Neural cell (in vitro differentiated cells): ENCODE measurements at places on chromosomes 11 and 22. TPM values are rescaled to one million over a fixed set of nuclear protein-coding genes. Genes with fewer than 3 reads are reported as not detected.

The NCR3LG1 gene
- 2.1 and 3.1 TPM in 2 replicates for polyA plus RNA-seq

The FZD4 gene
- polyA plus RNA-seq, result 0.76 and 0.82 TPM in 2 replicates

The TMEM86A gene
- 3.3 and 4.4 TPM in 2 replicates for polyA plus RNA-seq

The CRKL gene
- 46.8 and 50.2 TPM in 2 replicates for polyA plus RNA-seq

The TP53AIP1 gene
- polyA plus RNA-seq, result 0.68 and 1.4 TPM in 2 replicates

The DCDC1 gene
- polyA plus RNA-seq, result 3.5 and 5.0 TPM in 2 replicates

The BARX2 gene
- polyA plus RNA-seq, result not detected in 2 replicates

The BDNF gene
- not detected in 2 replicates for polyA plus RNA-seq

The PSMA1 gene
- 283 and 322 TPM in 2 replicates for polyA plus RNA-seq

The KRTAP5-8 gene
- polyA plus RNA-seq, result not detected in 2 replicates

The OTOG gene
- polyA plus RNA-seq, result 0.08 TPM in 1 of 2 replicates, not detected in the other

The APOL5 gene
- not detected in 2 replicates for polyA plus RNA-seq

The ARHGEF17 gene
- 7.0 and 7.9 TPM in 2 replicates for polyA plus RNA-seq

The SLC5A12 gene
- not detected in 2 replicates for polyA plus RNA-seq

The HEPHL1 gene
- polyA plus RNA-seq, result not detected in 2 replicates

The TENM4 gene
- polyA plus RNA-seq, result 16.8 and 24.8 TPM in 2 replicates

The CREB3L1 gene
- polyA plus RNA-seq, result not detected in 2 replicates

The PDXP gene
- 108 and 129 TPM in 2 replicates for polyA plus RNA-seq

The CRYBB3 gene
- not detected in 2 replicates for polyA plus RNA-seq

The OR5B21 gene
- not detected in 2 replicates for polyA plus RNA-seq

The ACRV1 gene
- 0.52 TPM in 1 of 2 replicates, not detected in the other for polyA plus RNA-seq

The MLC1 gene
- polyA plus RNA-seq, result not detected in 2 replicates

The ASPHD2 gene
- 16.7 and 18.7 TPM in 2 replicates for polyA plus RNA-seq

The FREY1 gene
- not detected in 2 replicates for polyA plus RNA-seq

The NRXN2 gene
- polyA plus RNA-seq, result 68.0 and 99.8 TPM in 2 replicates

The MS4A3 gene
- not detected in 2 replicates for polyA plus RNA-seq

The HBD gene
- polyA plus RNA-seq, result not detected in 2 replicates

The LDLRAD3 gene
- 3.5 TPM in 2 replicates for polyA plus RNA-seq

The OR52I1 gene
- not detected in 2 replicates for polyA plus RNA-seq

The PRR5 gene
- polyA plus RNA-seq, result 16.2 and 21.0 TPM in 2 replicates

The LYVE1 gene
- not detected in 2 replicates for polyA plus RNA-seq

The SUN2 gene
- polyA plus RNA-seq, result 156 and 172 TPM in 2 replicates

The KDELR3 gene
- polyA plus RNA-seq, result not detected in 2 replicates

The C11orf52 gene
- polyA plus RNA-seq, result not detected in 2 replicates

The GTF2H1 gene
- polyA plus RNA-seq, result 96.6 and 109 TPM in 2 replicates

The KCNJ4 gene
- polyA plus RNA-seq, result 1.4 and 1.7 TPM in 2 replicates

The MOV10L1 gene
- not detected in 2 replicates for polyA plus RNA-seq

The PHLDB1 gene
- 114 and 149 TPM in 2 replicates for polyA plus RNA-seq

The PHRF1 gene
- polyA plus RNA-seq, result 8.5 and 12.1 TPM in 2 replicates

The MOGAT2 gene
- not detected in 2 replicates for polyA plus RNA-seq

The DCUN1D5 gene
- 73.6 and 85.5 TPM in 2 replicates for polyA plus RNA-seq

The SYT9 gene
- 1.9 and 2.3 TPM in 2 replicates for polyA plus RNA-seq

The RAPSN gene
- polyA plus RNA-seq, result not detected in 2 replicates

The DEPDC7 gene
- 1.3 and 3.3 TPM in 2 replicates for polyA plus RNA-seq

The USP2 gene
- 0.59 and 0.74 TPM in 2 replicates for polyA plus RNA-seq

The C11orf91 gene
- not detected in 2 replicates for polyA plus RNA-seq

The MGAT3 gene
- 29.1 and 36.2 TPM in 2 replicates for polyA plus RNA-seq

The TSKU gene
- polyA plus RNA-seq, result 3.5 and 6.5 TPM in 2 replicates

The BID gene
- 88.6 and 92.4 TPM in 2 replicates for polyA plus RNA-seq

The GRIK4 gene
- 3.4 and 8.2 TPM in 2 replicates for polyA plus RNA-seq

The SLC5A1 gene
- not detected in 2 replicates for polyA plus RNA-seq

The LUZP2 gene
- polyA plus RNA-seq, result 15.5 and 17.7 TPM in 2 replicates

The OR56A3 gene
- polyA plus RNA-seq, result not detected in 2 replicates

The PATE2 gene
- polyA plus RNA-seq, result not detected in 2 replicates

The INSC gene
- 0.12 TPM in 1 of 2 replicates, not detected in the other for polyA plus RNA-seq

The CDHR5 gene
- polyA plus RNA-seq, result not detected in 2 replicates

The ZDHHC5 gene
- polyA plus RNA-seq, result 15.8 and 17.4 TPM in 2 replicates

The FAM111B gene
- polyA plus RNA-seq, result 0.58 and 1.2 TPM in 2 replicates
